ENCODE measurements at places on chromosomes 11 and 22. TPM values are rescaled to one million over a fixed set of nuclear protein-coding genes. Genes with fewer than 3 reads are reported as not detected.

Gene ISX
- total RNA-seq = not detected

Gene E2F8
- 5.5 TPM for total RNA-seq

Gene BBOX1
- 0.42 TPM for total RNA-seq

Gene FAM180B
- total RNA-seq = not detected

Gene PRMT3
- total RNA-seq = 18.5 TPM

Gene AGBL2
- total RNA-seq = 2.7 TPM

Gene CABP4
- 0.52 TPM for total RNA-seq

Gene CCDC15
- 7.0 TPM for total RNA-seq

Gene PATE4
- total RNA-seq = not detected

Gene MMP27
- not detected for total RNA-seq

Gene BDNF
- 0.24 TPM for total RNA-seq

Gene OR6A2
- total RNA-seq = 0.05 TPM

Gene ARVCF
- total RNA-seq = 2.1 TPM

Gene MRPL16
- total RNA-seq = 58.1 TPM

Gene THRSP
- total RNA-seq = not detected

Gene C11orf87
- total RNA-seq = not detected

Gene GDPD4
- total RNA-seq = not detected

Gene KCNJ1
- 0.19 TPM for total RNA-seq

Gene OLFML1
- total RNA-seq = 2.2 TPM

Gene LRRN4CL
- total RNA-seq = 0.80 TPM

Gene SNX15
- total RNA-seq = 10.6 TPM

Gene GPHA2
- 0.47 TPM for total RNA-seq

Gene RBMXL2
- 0.09 TPM for total RNA-seq

Gene SLC22A8
- not detected for total RNA-seq

Gene SLC7A4
- total RNA-seq = 0.19 TPM

Gene UPK3A
- total RNA-seq = 0.47 TPM

Gene MUC6
- total RNA-seq = 0.19 TPM

Gene OR8D1
- not detected for total RNA-seq

Gene TIMP3
- total RNA-seq = 8.7 TPM

Gene OR8D2
- not detected for total RNA-seq

Gene SMC1B
- 0.19 TPM for total RNA-seq

Gene PIWIL4
- 2.5 TPM for total RNA-seq

Gene OMP
- not detected for total RNA-seq

Gene ROM1
- 1.7 TPM for total RNA-seq

Gene ANO9
- total RNA-seq = 26.3 TPM

Gene MICALL1
- total RNA-seq = 5.5 TPM

Gene FGF4
- total RNA-seq = 0.09 TPM

Gene GSTT2B
- 1.1 TPM for total RNA-seq

Gene AMOTL1
- 31.8 TPM for total RNA-seq

Gene TRIM49
- 0.09 TPM for total RNA-seq
